Iris pigment epithelial cell (primary cell): ENCODE measurements at places on chromosomes 7 and 10.

DNA sequence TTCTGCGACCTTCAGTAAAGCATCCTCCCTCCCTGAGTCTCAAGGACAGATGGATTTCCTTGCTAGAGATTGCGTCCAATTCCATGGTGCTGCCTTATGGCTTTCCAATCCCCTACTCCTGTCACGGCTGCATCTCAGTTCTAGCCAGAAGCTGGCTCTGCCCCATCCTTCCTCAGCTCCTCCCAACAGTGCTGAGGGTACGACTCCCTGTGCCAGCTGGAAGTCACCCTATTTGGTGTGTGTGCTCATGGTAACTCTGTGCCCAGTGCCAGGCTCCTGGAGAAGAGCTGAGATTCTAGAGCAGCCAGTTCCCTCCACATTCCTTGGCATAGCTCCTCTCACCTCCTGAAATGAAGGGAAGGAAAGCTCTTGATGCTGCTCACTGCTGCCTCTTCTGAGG, 185.0 kb upstream of the PODXL start:
- DNase-seq, result no peak

- no peak for DNase-seq
Measured at GRCh38 chr7:109284943-109285342, 715.3 kb downstream of the DNAJB9 start.

GRCh38 chr7:7247658-7248057, 65.3 kb downstream of the C1GALT1 start:
- DNase-seq, result no peak

DNA sequence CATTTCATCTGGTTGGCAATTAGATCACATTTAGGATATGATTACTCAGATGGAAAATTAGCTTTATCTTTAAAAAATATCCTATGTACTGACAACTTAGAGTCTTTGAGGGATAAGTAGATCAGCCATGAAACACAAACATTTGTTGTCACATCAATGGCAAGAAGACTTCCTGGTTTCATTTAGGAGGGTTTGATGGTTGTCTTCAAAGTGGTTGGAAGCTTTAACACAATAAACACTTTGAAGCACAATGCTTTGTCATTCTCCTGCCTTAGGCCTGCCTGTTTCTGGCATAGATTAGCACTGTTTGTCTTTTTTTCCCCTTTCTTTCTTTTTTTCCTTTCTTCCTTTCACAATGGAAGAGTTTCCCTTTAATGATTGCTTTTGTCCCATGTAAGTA, 20.5 kb downstream of the INHBA start:
- DNase-seq, result no peak

GRCh38 chr7:94357076-94357475, 37.6 kb upstream of the COL1A2 start:
- DNase-seq, result no peak
